ENCODE measurements at places on chromosomes 16 and 17.

DNA sequence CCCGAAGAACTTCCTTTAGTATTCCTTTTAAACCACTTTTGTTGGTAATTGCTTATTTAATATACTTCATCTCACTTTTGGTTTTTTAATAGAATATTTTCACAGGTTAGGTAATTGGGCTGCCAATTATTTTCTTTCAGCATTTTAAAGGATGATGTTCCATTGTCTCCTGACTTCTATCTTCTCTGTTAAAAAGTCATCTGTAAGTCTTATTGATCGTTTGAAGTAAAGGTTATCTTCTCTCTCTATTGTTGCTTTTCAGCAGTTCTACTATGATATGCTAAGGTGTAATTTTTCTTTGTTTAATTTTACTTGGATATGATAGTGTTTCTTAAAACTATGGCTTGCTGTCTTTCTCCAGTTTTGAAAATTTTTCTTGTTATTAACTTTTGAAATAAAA lies 307.5 kb downstream of the MAP2K4 start:
- no peak for DNase-seq

DNA sequence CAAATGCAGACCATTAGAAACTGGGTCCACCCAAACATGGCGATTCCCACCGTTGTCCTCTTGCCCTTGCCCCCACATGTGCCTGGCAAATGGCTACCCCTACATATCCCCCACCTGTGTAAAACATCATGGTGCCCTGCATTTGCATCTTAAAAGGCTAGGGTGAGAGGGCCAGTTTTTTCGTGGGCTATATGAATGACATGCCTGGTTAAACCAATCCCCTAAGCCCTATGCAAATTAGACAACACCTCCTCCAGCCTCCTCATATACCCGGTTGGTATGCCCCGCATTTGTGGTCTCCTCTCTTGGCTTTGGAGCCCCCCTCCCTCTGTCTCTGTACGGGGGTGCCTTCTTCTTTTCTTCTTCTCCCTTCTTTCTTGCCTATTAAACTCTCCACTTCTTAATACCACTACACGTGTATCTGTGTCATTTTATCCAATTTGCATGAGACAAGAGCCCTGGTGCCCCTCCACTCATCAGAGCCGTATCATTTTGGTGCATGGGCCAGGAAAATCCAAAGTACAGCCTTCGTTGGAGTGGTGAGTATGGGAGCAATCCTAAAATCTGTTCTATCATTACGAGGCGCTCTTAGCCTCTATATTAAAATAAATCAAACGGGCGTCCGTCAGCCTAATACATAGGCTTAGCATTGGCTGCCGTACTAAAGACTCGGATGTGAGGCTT lies 30.1 kb downstream of the QPRT start:
- no peak for DNase-seq

GRCh38 chr17:7836596-7837407 lies 2.8 kb downstream of the KDM6B start:
- peak; percentile 38 for DNase-seq

- DNase-seq: no peak
Measured at GRCh38 chr16:15777533-15778203, 79.2 kb downstream of the MYH11 start.

DNA sequence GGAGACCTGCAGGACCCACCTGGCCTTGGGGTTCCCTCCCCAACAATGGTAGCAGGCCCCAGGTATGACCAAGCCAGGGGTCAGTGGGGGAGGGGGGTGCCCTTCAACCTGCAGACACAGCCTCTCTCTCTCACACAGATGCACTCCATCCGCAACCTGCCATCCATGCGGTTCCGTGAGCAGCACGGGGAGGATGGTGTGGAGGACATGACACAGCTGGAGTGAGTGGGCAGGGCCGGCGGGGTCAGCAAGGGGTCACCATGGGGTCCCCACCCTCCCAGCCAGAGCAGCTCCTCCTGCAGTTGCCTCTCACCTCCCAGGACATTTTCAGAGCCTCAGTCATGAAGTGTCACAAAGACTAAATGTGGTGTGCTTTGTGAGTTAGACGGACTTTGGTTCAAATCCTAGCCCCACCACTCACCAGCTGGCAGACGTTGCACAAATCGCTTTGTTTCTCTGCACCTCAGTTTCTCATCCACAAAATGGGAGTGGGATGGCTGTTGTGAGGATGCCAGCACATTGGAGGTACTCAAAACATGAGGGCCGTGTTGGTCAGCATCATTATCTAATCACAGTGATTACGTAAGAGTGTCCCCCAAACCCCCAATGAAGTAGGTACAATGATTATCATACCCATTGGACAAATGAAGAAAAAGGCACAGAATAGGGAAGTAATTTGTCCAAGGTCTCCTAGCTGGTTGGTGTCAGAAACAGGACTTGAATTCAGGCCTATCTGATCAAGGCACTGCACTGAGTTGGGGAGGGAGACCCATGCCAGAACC lies 16.0 kb downstream of the MYO15A start:
- no peak for DNase-seq

DNA sequence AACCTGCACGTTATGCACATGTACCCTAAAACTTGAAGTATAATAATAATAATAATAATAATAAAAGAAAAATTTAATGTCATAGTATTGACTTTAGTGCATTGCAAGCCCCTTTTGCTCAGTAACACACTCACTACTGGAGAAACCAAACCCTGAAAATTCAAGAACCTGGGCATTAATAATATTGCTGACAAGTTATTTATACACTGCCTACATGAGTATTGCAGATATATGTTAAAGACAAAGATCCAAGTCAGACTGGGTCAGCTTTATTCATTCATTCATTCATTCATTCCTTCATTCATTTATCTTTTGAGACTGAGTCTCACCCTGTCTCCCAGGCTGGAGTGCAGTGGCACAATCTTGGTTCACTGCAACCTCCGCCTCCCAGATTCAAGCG lies 1711.2 kb downstream of the TP53TG3F start:
- DNase-seq: no peak

DNA sequence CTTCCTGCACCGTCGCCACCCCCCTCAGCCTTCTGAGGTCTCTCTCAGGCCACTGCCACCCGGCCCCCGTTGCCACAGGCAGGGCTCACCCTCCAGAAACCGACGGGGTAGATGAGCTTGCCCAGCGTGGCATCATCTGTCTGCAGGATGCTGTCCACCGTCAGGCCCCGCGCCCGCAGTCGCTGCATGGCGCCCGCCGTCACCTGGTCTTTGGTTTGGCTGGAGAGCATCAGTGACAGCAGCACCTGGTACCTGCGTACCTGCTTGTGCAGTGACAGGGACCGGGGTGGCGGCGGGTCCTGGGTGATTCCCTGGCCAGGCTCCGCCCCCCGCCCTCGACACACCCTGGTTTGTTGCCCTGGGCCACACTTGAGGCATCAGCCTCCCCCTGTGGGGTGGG lies 3.1 kb downstream of the NTHL1 start:
- no peak for DNase-seq

- DNase-seq: peak; percentile 53
Measured at GRCh38 chr17:17783116-17783824, 53.5 kb downstream of the SREBF1 start.

- no peak for DNase-seq
Measured at GRCh38 chr16:81752225-81752875, 26.7 kb upstream of the PLCG2 start.

DNA sequence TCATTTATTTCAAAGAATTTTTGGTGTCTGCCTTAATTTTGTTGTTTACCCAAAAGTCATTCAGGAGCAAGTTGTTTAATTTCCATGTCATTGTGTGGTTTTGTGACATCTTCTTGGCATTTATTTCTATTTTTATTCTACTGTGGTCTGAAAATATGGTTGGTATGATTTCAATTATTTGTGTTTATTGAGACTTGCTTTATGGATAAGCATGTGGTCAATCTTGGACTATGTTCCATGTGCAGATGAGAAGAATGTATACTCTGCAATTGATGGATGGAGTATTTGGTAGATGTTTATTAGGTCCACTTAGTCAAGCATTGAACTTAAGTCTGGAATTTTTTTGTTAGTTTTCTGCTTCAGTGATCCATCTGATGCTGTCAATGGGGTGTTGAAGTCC lies 383.0 kb downstream of the PMP22 start:
- DNase-seq: no peak

- no peak for DNase-seq
Measured at GRCh38 chr17:19991252-19991885, 13.7 kb upstream of the AKAP10 start.

DNA sequence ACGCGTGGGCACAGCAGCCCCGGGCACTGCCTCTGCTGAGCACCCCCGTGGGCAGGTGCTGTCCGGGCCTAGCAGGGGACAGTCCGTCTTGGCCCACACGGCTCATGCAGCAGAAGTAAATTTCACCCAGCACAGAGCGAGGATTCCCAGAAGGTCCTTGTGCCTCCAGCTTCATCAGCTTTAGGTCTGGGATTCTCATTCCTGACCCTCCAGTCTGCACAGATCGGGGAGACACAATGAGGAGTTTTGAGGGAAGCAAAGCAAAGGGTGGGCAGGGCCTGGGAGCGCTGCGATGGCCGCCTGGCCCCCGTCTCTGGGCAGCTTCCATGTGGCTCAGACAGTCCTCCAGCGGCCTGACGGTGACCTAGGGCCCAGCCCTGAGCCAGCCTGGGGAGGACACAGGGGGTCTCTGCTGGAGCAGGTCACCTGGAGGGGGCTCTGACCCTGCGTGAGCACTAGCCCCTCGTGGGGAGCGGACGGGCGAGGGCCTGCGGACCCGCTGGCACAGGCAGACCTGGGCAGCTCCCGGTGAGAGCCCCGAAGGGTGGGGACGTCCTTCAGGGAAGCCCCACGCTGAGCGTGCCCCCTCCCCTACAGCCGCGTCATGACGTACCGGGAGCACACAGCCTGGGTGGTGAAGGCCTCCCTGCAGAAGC lies 30.7 kb upstream of the CHMP6 start:
- no peak for DNase-seq

DNA sequence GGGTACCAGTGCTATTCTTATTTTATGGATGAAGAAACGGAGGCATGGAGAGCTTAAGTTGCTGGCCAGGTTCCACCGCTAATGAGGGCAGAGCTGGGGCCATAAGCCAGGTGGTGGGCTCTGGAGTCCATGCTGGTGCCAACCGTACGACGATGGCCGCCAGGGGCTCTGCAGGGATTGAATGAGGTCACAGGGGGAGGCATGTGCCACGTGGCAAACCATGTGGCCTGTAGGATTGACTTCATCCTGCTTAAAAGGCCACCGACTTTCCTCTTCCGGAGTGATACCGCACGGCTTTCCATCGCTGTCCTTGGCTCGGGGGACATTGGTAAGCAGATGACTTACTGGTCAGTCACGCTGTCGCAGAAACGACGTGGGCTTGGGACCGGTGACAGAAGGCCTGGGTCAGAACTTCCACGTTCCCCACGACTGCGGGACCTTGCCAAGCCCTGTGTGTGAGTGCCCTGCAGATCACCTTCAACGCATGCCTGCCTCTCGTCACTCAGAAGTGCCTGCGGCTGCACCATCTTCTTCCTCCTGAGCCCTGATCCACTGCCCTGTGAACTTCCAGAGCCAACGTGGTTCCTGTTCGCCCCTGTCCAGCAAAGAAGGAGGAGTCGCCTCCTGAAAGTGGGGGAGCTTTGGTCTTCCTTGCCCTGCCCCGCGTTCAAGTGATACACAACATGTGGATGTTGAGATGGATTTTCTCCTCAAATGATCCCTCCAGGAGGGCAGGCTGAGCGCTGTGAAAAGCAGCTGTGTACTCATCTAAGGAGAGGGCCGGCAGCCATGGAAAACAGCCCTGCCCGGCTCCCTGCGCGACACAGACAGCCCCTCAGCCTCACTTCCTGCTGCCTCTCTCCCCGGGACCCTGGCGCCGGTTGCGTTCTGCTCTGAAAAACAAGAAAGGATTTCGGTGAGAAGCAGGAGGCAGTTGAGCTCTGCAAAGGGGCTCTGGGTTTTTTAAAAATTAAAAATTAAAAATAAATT lies 176.7 kb downstream of the C16orf95 start:
- DNase-seq: no peak

GRCh38 chr17:64706224-64707049 lies 44.3 kb upstream of the SMURF2 start:
- no peak for DNase-seq

- DNase-seq: no peak
Measured at GRCh38 chr17:41919840-41920579, 1.3 kb upstream of the ACLY start.

DNA sequence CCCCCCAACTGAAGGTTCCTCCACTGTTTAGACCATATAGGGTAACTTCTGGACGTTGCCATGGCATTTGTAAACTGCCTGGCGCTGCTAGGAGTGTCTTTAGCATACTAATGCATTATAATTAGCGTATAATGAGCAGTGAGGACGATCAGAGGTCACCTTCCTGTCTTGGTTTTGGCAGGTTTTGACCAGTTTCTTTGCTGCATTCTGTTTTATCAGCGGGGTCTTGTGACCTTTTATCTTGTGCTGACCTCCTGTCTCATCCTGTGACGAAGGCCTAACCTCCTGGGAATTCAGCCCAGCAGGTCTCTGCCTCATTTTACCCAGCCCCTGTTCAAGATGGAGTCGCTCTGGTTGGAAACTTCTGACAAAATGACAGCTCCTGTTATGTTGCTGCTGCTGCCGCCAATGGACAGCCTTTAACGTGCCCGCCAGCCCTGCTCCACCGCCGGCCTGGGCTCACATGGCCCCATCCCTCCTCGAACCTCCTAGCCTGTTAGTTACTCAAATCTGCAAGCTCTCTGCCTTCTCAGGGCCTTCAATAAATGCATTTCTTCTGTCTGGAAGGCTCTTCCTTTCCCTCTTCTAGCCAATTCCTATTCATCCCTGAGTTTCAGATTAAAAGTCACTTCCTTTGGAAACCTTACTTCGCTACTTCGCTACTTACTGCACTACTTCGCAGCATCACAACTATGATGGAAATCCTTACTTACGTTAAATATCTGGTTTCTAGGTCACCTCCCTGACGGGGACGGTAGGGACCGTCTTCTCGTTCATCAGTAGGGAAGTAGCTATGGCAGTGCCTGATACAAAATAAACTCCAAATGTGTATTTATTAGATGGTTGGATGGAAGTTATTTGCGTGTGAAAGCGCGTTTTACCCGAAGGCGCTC lies 640 bp upstream of the NAGLU start:
- no peak for DNase-seq

GRCh38 chr16:77220427-77220826 lies 21.2 kb downstream of the SYCE1L start:
- DNase-seq: no peak

- no peak for DNase-seq
Measured at GRCh38 chr17:18070861-18071340, 16.8 kb upstream of the DRG2 start.

- peak; percentile 52 for DNase-seq
Measured at GRCh38 chr16:67542464-67542863, 13.8 kb downstream of the RIPOR1 start.

- no peak for DNase-seq
Measured at GRCh38 chr16:80259290-80259805, 281.4 kb upstream of the DYNLRB2 start.

DNA sequence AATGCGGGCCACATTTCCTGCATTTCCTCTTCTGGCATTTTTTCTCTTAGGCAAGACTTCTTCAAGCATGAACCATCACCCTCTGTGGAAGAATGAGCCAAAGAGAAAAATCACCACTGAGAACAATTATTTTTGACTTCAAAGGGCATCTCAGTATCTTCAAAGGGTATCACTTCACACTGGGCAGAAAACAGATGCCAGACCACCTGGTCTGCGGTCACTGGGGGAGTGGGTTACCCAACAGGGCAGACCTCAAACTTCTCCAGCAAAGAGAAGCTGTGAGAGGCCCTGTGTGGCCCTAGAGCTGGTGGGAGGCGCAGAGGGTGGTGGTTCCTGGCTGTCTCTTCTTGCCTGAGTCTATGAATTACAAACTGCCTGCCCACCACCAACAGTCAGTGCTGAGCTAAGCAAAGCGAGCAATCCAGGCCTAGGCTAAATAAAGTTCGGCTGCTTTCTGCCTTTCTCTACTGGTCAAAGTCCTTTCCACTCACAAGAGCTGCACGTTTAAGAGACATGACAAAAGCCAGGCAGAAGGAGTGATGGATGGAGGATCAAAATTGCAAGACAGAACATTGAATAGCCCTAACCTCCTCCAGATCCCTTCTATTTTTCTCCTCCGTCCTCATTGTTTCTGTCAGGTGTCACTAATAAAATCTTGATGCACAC lies 602.7 kb upstream of the CDH5 start:
- DNase-seq: no peak

Measured in activated T-cell treated with anti-CD3 and anti-CD28 coated beads, Interleukin-2, amount 50 U/mL, for 4 hours (primary cell).